ENCODE measurements at places on chromosomes 4 and X. TPM values are rescaled to one million over a fixed set of nuclear protein-coding genes. Genes with fewer than 3 reads are reported as not detected.

- H3K27me3 ChIP-seq: no peaks in the 10 kb centered on the region
- H3K27ac ChIP-seq: no peak overlapping the region
- DNase-seq: no peak
- no peaks in the 10 kb centered on the region for H3K36me3 ChIP-seq
These were observed 179.0 kb downstream of the KCNIP4 start for GRCh38 chr4:21769404-21770147.

Gene SLC16A2
- total RNA-seq: not detected

Gene TEX13C
- total RNA-seq: not detected

- no peaks in the 10 kb centered on the region for H3K36me3 ChIP-seq
- no peak for DNase-seq
- no peaks in the 10 kb centered on the region for H3K27me3 ChIP-seq
- no peak overlapping the region for H3K4me3 ChIP-seq
- H3K27ac ChIP-seq: no peak overlapping the region
- peaks cover 6% of the 10 kb centered on the region for H3K4me1 ChIP-seq
These were observed 4.6 kb downstream of the PNMA6E start for GRCh38 chrX:153396320-153397195.

DNA sequence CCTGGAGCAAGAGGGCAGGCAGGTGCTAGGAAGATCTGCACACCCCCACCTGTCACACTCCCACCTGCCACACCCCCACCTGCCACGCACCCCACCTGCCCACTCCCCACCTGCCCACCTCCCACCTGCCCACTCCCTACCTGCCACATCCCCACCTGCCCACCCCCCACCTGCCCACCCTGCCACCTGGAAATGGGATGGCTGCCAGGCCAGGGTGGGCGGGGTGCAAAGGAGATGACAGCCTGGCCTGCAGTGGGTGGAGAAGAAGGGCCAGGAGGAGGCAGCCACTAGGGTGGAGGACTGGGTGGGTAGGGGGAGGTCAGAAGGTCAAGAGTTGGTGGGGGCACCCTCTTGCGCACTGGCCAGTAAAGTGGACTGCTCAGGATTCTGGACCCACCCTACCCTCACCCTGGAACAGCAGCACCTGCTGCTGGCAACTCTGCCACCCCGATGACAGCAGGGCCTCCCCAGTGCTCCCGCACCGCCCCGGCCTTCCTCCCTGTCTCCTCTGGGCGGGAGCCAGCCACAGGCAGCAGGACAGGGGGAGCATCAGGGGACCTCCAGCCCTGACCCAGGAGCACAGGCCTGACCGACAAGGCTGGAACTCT, 66.8 kb upstream of the NKX1-1 start:
- no peak overlapping the region for H3K4me3 ChIP-seq
- peak; percentile 4 for DNase-seq
- H3K4me1 ChIP-seq: no peaks in the 10 kb centered on the region
- H3K36me3 ChIP-seq: no peaks in the 10 kb centered on the region
- H3K27me3 ChIP-seq: peaks cover 15% of the 10 kb centered on the region

Gene NHS
- not detected for total RNA-seq

- no peaks in the 10 kb centered on the region for H3K36me3 ChIP-seq
- H3K27me3 ChIP-seq: peaks cover 11% of the 10 kb centered on the region
- no peaks in the 10 kb centered on the region for H3K4me1 ChIP-seq
- no peak overlapping the region for H3K4me3 ChIP-seq
These were observed 181.5 kb downstream of the NSUN7 start for GRCh38 chr4:40931238-40931637.

GRCh38 chr4:102629673-102630072, 128.5 kb downstream of the NFKB1 start:
- peaks cover 38% of the 10 kb centered on the region for H3K36me3 ChIP-seq
- H3K4me1 ChIP-seq: peaks cover 22% of the 10 kb centered on the region
- DNase-seq: no peak
- H3K27ac ChIP-seq: no peak overlapping the region
- no peaks in the 10 kb centered on the region for H3K27me3 ChIP-seq

Gene FGFBP2
- 0.20 TPM for total RNA-seq

DNA sequence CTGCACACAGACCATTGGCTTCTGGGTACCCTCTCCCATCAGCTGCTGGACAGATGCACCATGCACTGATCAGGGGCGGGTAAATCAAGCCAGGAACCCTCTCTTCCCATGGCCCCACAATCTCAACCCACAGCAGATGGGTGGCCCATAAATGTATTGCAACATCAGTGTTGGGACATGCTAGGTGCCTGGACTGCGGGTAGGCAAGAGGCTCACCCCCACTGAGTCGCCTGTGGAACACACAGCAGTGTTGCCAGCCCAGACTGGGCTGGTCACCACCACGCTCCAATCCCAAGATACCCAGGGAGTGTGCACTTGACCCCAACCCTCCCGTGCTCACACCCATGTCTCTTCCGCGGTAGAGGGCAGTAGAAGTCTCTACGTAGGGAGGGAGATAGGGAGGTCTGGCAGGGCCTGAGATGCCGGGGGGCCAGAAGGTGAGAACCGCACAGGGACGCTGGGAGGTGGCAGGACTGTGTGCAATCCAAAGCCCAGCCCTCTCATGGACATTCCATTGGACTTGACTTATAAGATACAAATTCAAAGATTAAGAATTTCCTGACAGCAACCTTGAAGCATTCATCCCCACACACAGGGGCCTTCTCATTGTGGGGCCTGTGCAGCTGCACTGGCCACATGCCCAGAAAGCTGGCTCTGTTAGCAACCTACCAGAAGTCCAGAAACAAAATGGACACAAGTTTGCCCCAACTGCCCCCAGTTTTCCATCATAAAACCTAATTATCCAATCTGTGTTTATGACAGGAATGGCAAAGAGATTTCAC, 183.7 kb downstream of the NSUN7 start:
- H3K4me3 ChIP-seq: no peak overlapping the region
- peaks cover 2% of the 10 kb centered on the region for H3K27me3 ChIP-seq
- no peak for DNase-seq
- H3K36me3 ChIP-seq: no peaks in the 10 kb centered on the region

Gene MAGEC2
- not detected for total RNA-seq

Gene F8
- 2.0 TPM for total RNA-seq

- peak overlapping the region; percentile 88 for H3K4me3 ChIP-seq
- peaks cover 54% of the 10 kb centered on the region for H3K4me1 ChIP-seq
- H3K27ac ChIP-seq: peak overlapping the region; percentile 93
- no peak for DNase-seq
- peaks cover 6% of the 10 kb centered on the region for H3K36me3 ChIP-seq
These were observed 999 bp upstream of the CTBP1 start for GRCh38 chr4:1249731-1250526.

Gene USO1
- 41.7 TPM for total RNA-seq

GRCh38 chr4:152094970-152095700, 334.3 kb upstream of the GATB start:
- H3K36me3 ChIP-seq: no peaks in the 10 kb centered on the region
- H3K27ac ChIP-seq: no peak overlapping the region
- peaks cover 3% of the 10 kb centered on the region for H3K27me3 ChIP-seq

- H3K4me1 ChIP-seq: no peaks in the 10 kb centered on the region
- no peak overlapping the region for H3K27ac ChIP-seq
- DNase-seq: no peak
- no peak overlapping the region for H3K4me3 ChIP-seq
- no peaks in the 10 kb centered on the region for H3K36me3 ChIP-seq
- no peaks in the 10 kb centered on the region for H3K27me3 ChIP-seq
These were observed 32.9 kb upstream of the DKK2 start for GRCh38 chr4:107069049-107069448.

GRCh38 chr4:26687728-26688127, 103.8 kb downstream of the TBC1D19 start:
- peaks cover 18% of the 10 kb centered on the region for H3K36me3 ChIP-seq
- no peak for DNase-seq
- no peaks in the 10 kb centered on the region for H3K27me3 ChIP-seq

Gene SASH3
- 209 TPM for total RNA-seq

Gene NIPAL1
- 0.73 TPM for total RNA-seq

Gene CT45A8
- not detected for total RNA-seq

GRCh38 chr4:5120468-5120867, 69.2 kb downstream of the STK32B start:
- H3K4me3 ChIP-seq: no peak overlapping the region
- no peaks in the 10 kb centered on the region for H3K4me1 ChIP-seq
- H3K27ac ChIP-seq: no peak overlapping the region
- no peak for DNase-seq

All from activated B cell treated with CpG ODN at 0.5 μM for 24 hours (primary cell).